Left ventricle myocardium superior (tissue), 1 donor: ENCODE measurements at places on chromosomes 1 and 21. TPM values are rescaled to one million over a fixed set of nuclear protein-coding genes. Genes with fewer than 3 reads are reported as not detected.
A peak's percentile ranks its signal among the peaks of the same experiment; 100 is the strongest.

DNA sequence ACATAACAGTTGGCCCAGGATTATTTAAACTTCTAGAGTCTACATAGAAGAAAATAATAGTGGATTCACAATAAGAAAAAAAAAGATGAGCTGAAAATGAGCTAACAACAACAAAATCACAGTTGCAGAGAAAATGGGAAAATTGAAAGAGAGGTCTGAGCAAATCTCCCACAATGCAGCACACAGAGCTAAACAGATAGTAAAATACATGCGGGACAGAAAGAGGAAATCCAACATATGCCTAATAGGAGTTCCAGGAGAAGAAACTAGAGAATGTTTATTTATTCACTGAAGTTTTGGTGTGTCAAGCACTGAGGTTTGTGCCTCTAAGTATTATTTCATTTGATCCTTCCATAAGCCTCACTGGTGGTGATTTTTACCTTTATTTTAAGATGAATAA lies 45.5 kb upstream of the CACHD1 start:
- DNase-seq, result no peak

The FAM151A gene
- 1.2 TPM for total RNA-seq

- no peak for DNase-seq
Observed at GRCh38 chr1:170290991-170291390, 145.2 kb downstream of the NTMT2 start.

GRCh38 chr1:221543529-221544120 lies 198.3 kb downstream of the DUSP10 start:
- DNase-seq, result no peak

DNA sequence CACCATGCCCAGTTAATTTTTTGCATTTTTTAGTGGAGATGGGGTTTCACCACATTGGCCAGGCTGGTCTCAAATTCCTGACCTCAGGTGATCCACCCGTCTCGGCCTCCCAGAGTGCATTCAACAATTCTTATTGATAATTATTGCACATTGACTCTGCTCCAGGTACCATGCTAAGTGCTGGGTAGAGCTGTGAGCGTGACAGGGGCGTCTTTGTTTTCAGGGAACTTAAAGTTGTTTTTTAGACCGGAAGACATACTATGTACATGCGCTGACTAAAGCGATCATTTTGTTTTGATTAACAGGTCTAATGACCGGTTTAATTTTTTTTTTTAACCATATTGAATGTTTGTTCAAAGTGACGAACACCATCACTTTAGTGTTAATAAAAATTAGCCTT lies 4.0 kb downstream of the CD247 start:
- DNase-seq, result no peak

DNA sequence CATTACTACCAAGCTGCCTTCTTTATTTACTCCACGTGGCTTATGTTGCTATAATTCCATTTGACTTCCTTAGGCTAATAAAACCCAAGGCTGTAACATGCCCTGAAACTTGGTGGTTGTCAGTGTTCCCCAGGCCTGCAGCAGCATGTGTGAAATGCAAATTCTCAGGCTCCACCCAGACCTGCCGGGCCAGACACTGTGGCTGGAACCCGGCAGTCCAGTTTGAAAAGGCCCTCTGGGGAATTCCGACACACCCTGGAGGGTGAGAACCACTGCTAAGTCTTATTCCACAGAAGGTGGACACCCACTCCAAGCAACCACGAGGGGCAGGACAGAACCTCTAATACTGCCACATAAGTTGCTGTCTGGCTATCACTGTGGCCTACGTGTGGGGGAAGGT lies 41.4 kb downstream of the URB1 start:
- no peak for DNase-seq

The NR1I3 gene
- total RNA-seq, result not detected

- DNase-seq, result peak; percentile 69
Observed at GRCh38 chr1:17335821-17336710, 28.1 kb downstream of the PADI4 start.

DNA sequence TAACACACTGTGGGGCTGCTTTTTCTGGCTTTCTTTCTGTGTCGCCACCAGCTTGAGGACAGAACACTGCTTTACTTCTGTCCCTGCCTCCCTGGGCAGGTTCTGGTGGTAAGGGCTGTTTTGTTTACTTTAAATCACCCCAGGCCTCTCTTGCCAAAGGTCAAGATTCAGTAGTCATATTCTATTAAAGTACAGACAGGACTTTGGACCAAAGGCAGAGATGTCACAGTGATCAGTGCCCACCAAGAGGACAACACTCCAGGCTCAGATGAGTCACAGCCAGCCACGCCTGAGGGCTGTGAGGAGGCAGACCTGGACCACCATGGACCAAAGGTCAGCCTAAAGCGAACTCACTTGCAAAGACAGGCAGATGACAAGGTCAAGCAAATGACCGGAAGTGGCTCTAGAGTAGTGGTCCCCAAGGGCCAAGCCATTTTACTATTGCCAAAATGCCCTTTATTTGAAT lies 200.0 kb downstream of the RHOU start:
- no peak for DNase-seq

The LY9 gene
- total RNA-seq, result not detected

DNA sequence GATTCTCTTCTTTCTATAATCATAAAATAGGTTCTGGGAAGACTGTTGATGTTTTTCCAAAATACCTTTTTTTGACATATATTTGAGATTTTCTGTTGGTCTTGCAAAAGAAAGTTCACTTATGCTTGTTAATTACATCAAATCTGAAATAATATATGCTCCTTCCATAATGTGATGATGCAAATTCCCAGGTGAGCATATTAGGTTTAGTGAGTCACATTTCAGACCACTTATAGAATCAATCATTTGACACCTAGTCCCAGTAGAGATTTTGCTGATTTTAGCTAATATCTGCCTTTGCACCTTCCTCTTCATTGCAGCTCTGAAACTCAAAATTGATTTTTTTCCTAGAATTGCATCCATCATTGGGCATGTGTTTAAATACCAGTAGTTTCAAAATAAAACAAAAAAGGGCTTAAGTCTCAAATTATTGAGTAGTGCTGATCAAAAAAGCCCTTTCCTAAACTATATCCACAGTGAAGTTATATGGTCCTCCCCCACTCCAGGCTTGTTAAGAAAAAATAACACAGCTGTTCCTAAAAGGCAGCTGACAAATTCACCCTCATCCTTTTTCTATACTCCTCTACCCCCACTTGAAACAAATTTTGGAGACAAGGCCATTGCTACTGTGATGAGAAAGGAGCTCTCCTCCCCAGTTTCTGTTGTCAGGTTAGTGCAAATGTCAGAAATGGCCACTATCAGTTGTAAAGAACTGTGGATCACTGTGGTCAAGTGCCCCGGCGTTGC lies 37.1 kb upstream of the KCNQ4 start:
- no peak for DNase-seq

The WNT4 gene
- total RNA-seq, result 0.05 TPM

DNA sequence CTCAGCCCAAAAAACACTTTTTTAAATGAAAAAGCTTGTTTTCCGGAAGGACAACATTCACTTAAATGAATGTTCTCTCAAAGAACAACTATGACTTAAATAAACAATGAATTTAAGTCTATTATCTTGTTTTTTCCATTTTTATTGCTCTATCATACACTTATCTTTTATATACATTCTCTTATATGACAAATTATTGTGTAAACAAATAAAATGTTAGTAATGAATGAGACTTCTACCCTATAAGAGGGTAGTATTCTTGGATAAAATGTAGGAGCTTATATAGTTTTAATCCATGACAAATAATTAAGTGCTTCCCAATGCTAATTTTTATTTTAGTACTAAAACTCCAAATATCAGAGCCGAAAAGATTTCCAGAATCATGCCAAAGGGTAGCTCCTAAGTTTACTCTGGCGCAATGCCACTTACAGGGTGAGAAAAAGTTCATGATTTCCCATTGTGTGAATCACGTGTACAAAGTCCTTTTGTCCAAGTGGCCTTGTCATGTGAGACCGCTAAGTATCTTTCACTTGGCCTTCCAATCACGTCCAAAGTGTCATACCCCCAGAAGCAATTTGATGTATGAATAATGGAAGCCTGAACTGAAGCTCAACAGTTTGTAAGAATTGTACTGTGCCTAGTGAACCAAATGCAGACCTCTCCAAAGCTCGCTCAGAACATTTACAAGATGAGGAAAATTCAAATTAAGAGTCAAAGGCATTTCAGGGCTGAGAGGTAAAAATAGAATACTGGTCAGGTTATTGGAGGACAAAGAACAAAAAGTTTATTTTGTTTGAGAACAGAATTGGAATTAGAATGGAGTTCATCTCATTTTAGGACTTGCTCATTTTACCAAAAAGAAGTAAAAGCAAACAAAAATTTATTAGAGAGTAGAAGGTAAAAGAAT lies 56.6 kb upstream of the C1orf21 start:
- no peak for DNase-seq

The GABRD gene
- 0.20 TPM for total RNA-seq

The ALG14 gene
- 1.3 TPM for total RNA-seq

DNA sequence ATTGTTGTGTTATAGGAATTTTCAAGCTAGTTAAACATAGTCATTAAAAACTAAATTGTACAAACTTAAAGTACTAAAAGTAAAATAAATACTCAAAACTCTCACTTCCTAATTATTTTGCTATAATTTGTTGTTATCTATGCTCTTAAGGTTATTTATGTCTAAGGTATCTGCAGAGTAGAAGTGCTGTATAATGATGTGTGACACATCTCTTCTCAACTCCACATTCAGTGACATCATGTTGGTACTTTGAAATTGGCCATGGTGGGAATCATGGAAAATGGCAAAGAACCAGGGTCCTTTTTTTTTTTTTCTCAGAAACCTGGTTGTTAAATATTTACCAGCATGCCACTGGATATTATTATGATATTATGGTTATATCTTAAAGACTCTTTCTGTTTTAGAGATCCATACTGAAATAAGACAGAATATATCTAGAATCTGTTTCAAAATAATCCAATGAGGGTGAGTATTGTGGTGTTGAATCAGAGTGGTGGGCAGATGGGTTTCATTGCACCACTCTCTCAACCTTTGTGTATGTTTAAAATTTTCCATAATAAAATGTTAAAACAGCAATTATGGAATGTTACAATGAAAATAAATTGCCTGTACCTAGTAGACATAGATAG lies 22.4 kb downstream of the LRRC8B start:
- DNase-seq, result no peak

The ACTN2 gene
- total RNA-seq, result 2,394 TPM
